ENCODE measurements at places on chromosomes 11 and 22. TPM values are rescaled to one million over a fixed set of nuclear protein-coding genes. Genes with fewer than 3 reads are reported as not detected.

DNA sequence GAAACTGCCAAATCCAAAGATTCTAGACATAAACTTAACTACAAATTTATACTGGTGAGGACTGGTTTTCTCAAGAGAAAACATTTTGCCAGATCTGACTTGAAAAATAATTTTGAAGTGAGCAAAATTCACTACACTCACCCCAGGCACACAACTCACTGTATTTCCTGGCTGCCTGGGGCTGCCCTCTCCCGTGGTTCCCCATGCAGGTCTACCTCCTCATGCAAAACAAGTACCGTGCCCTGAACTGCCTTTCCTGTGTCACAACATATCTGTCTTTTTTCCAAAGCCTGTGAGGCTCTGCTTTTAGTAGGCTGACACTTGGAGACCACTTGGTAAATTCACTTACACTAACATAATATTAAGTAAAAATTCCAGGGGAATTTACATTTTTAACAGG is 76.4 kb downstream of the LIF start:
- no peak overlapping the region for H3K4me3 ChIP-seq
- H3K27me3 ChIP-seq = peaks cover 8% of the 10 kb centered on the region
- H3K36me3 ChIP-seq = no peaks in the 10 kb centered on the region
- DNase-seq = no peak
- H3K27ac ChIP-seq = no peak overlapping the region
- H3K4me1 ChIP-seq = no peaks in the 10 kb centered on the region

DNA sequence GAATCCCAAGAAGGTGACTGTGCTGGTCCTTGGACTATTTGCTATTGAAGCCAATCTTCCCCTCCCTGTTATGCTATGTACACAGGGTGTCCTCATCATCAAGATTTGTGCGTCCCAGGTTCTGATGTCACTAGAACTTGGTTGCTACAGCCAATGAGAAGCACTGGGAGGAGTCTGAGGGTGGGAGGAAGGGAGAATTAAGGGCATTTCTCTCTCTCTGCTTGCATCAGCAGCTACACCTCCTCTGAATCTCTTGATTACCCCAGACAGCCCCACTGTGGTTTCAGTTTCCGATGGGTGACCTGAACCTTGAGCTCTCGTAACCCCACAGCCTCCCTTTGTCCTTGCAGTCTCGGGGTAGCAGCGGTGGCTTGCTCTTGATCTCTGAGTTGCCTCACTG is 212.4 kb upstream of the SESN3 start:
- H3K36me3 ChIP-seq = 0 out of 2 replicates have a peak, but pooled peaks cover 3% of the 10 kb centered on the region
- no peak for DNase-seq
- H3K27ac ChIP-seq = no peak overlapping the region

DNA sequence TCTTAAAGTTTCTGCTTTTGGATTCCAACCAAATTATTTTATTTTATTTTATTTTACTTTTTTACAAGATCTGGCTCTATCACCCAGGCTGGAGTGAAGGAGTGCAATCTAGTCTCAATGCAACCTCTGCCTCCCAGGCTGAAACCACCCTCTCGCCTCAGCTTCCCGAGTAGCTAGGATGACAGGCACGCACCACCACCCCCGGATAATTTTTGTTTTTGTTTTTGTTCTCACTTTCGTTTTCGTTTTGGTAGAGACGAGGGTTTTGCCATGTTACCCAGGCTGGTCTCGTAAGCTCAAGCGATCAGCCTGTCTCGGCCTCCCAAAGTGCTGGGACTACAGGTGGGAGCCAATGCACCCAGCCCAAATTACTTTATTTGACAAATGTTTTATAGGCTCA is 219.8 kb downstream of the ETS1 start:
- no peak overlapping the region for H3K27ac ChIP-seq
- no peaks in the 10 kb centered on the region for H3K27me3 ChIP-seq
- H3K4me3 ChIP-seq = no peak overlapping the region
- H3K4me1 ChIP-seq = peaks cover 16% of the 10 kb centered on the region
- no peaks in the 10 kb centered on the region for H3K36me3 ChIP-seq

The TRIM29 gene
- total RNA-seq = 0.11 TPM

The TMEM45B gene
- total RNA-seq = 0.59 TPM

Measured in WTC11 (cell line).